ENCODE measurements at places on chromosomes 2 and 18.

GRCh38 chr18:25253136-25253535, 98.8 kb downstream of the ZNF521 start:
- DNase-seq: no peak

- no peak for DNase-seq
These were observed 191.4 kb downstream of the MBD2 start for GRCh38 chr18:54033052-54033451.

DNA sequence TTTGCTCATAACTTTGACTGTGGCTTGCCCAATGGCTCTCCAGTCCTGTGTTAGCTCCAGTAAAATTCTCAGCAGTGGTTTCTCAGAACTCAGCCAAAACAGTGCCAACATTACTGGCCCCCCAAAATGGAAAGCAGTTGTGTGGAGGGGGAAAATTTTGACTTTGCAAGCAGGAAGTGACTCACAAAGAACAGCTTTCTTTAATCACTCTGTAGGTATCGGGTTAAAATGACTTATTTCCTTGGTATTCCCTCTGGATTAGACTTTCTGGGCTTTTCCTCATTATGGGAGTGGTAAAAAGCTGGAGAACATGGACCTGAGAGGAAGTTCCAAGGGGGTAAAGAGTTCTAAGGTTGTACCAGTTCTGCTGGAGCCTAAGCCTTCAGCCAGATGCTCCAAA, 175.7 kb upstream of the RND3 start:
- DNase-seq: no peak

GRCh38 chr2:54054271-54054670, 61.1 kb upstream of the ACYP2 start:
- no peak for DNase-seq

GRCh38 chr2:168948621-168949212, 47.6 kb downstream of the G6PC2 start:
- no peak for DNase-seq

DNA sequence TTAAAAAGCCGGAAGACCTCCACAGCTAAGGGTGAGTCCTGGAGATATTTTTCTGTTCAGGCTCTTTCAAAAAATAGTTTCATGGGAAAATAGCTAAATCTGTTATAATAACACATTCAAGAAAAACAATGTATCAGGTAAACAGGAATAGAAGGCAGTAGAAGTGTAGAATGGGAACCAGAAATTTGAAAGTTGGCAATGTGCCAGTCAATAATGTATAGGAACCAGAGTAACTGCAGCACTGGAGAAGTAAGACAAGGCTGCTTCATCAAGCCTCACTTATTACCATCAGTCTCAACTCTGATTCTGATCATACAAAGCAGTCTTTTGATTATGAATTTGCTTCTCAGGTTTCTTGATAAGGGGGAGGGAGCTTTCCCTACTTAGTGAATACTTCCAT, 81.4 kb upstream of the VRK2 start:
- no peak for DNase-seq

GRCh38 chr2:241115361-241115760, 13.3 kb upstream of the MTERF4 start:
- DNase-seq: no peak

DNA sequence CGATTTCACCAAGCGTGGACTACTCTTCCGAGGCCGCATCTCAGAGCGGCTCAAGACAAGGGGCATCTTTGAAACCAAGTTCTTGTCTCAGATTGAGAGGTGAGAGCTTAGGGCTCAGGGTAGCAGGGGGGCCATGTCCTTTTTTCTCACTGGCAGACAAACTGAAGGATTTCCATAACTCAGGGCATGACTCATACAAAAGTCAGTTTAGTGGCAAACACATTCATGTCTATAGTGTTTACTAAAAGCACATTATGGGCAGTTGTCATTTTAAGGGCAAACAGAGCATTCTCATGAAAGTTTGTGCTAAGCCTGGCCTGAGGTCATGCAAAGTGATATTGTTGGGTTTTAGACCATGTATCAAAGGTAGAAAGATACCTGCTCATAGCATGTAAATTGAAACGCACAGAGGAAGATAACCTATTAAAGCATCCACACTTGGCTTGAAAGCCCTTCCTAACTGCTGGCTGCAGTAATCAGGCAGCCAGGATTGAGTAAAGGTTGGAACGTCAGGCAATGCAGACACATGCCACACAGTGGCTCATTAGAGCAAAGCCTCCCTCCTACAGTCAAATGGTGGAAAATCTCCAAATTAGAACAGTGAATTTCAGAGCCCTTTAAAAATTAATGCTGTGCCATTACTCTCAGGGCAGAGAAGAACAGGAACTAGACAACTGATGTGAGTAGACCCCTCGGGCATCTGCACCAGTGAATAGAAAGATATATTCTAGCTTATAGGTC, 54.2 kb downstream of the HK2 start:
- DNase-seq: no peak

GRCh38 chr18:62651276-62652056, 63.9 kb upstream of the PHLPP1 start:
- no peak for DNase-seq

GRCh38 chr2:123993728-123994323, 31.3 kb upstream of the CNTNAP5 start:
- DNase-seq: no peak

DNA sequence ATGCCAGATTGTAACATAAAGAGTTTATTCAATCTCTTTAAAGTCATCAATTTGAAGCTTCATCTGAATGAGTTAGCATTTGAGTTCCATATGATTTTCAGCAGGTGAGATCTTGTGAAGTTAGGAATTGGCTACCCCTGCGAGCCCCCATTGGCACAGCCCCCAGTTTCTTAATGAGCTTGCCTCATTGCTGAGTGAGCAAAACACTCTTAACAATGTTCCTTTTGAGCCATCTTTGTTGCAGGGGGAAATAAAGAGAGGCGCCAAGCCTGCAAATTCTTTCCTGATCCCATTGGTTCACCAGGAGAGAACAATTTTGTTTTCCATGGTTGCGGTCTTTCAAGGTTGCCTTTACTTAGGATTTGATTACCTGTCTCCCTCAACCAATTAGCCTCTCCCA, 18.7 kb downstream of the DPP10 start:
- DNase-seq: no peak

GRCh38 chr2:59540864-59541263, 1012.6 kb downstream of the BCL11A start:
- no peak for DNase-seq

DNA sequence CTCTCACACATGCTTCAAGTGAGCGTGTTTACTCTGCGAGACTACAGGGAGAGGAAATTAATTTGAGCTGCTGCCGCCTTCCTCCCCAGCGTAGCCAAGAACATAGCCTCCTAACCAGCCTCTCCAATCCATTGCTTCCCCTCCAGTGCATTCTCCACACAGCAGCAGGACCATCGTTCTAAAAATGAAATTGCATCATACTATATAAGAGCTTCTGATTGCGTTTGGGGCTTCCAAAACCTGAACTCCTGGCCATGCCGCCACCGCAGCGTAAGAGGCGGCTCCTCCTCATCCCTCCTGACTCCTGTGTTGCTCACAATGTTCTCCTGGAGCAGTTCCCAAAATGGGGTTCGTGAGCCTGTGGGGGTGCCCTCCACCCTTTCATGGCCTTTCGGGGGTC, 142.1 kb downstream of the MYT1L start:
- DNase-seq: no peak

GRCh38 chr2:3121601-3122000, 256.0 kb downstream of the EIPR1 start:
- DNase-seq: no peak

- no peak for DNase-seq
These were observed 386.7 kb upstream of the CDH7 start for GRCh38 chr18:65363911-65364632.

DNA sequence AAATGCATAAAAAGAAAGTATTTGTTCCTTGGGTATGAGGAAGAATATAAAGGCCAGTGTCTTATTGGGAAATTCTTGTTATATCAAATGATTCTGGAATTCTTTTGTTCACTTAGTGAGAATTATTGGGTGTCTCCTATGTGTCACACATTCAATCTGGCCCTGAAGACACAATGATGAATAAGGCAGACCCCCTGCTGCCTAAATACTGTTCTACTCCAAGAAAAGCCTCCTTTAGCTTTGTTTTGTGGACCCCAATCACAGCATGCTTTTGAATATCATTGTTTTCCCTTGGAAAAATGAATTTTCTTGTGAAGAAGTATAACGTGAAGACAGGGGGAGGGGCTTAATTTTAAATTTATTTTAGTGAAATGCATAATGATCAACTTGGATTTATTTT, 682.4 kb downstream of the LRRTM4 start:
- DNase-seq: no peak

DNA sequence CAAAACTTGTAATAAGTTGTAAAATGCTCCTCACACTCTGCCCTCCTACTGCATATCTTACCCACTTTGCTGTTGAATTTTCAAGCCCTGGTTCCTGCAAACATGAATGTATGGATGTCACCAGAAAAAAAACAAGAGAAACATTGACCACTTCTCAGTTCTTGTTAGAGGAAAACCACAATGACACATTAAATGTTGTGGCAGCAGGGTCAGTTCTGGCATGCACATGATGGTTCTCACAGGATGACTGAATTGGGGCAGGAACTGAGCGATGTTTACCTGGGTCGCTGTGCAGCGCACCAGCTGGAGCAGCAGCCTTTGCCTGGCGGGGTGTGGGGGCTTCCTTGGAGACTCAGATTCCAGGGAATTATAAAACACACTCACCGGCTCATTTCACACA, 14.0 kb upstream of the PRKCE start:
- no peak for DNase-seq

- no peak for DNase-seq
These were observed 13.1 kb downstream of the SEH1L start for GRCh38 chr18:12960853-12961397.

DNA sequence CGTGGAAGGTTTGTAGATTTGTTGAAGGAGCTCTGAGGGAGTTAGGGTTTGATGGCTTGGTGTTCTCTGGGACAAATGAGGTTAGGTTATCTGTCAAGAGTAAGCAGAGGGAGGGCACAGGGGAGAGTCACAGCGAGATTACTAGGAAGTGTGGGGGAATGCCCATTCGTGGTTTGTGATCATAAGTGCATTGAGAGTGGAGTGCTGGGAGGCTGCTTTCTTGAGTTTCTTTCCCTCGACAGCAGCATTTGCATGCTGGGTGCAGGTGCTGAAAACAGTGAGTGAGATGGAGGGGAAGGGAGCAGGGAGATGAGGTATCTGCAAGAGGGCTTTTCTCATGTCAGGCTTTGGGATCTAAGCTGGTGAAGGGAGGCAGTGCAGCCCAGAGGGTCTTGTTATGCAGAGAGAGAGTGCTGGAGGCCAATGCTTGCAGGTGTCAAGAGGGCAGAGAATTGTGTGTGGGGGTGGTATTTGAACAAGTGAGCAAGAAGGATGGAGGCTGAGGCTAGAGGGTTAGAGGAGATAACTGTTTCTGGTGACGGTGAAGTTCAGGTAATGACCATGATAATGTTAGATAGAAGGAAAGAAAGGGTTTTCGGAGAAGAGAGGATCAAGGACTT, 8.8 kb downstream of the RALB start:
- no peak for DNase-seq

DNA sequence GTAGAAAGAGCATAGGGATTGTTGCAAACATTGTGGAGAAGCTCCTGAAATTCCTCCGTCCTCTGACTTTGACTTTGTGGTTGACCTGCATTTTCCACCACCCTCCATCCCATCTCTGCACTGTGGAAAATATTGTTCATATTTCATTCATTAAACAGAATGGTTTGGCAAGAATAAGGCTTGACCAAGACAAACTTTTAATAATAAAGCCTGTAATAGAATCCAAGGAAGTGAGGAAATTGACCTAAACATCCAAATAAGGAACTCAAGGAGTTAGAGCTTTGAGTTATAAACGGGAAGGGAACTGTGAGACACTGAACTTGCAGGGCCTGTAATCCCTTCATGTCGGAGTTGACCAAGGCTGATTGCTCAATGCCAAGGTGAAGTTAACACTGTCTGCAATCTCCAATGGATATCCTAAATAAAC, 115.2 kb downstream of the GFPT1 start:
- no peak for DNase-seq

- DNase-seq: no peak
These were observed 147.8 kb downstream of the UBE2E3 start for GRCh38 chr2:181128199-181128598.

- DNase-seq: no peak
These were observed 117.2 kb upstream of the OTX1 start for GRCh38 chr2:62933398-62933917.

- DNase-seq: no peak
These were observed 428.9 kb upstream of the FANCL start for GRCh38 chr2:58669998-58670397.

- DNase-seq: no peak
These were observed 3.0 kb downstream of the DAPL1 start for GRCh38 chr2:158797963-158798700.

DNA sequence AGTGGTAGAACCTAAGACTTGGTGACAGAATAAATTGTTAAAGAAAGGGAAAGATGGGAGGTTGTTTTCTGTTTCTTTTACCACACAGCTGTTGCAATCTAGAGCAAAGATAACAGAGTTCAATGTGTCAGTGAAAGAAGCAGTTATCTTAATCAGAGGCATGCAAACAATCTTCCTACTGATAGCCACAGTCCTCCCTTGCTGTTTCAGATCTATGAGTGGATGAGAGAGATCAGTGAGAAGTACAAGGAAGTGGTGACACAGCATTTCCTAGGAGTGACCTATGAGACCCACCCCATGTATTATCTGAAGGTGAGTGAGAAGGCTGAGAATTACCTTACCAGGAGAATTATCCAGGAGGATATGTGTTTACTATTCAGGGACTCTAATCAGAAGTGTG, 15.9 kb downstream of the CPO start:
- no peak for DNase-seq

Measured in effector CD8-positive, alpha-beta T cell (primary cell).